ENCODE measurements at places on chromosomes 4 and X. TPM values are rescaled to one million over a fixed set of nuclear protein-coding genes. Genes with fewer than 3 reads are reported as not detected.

DNA sequence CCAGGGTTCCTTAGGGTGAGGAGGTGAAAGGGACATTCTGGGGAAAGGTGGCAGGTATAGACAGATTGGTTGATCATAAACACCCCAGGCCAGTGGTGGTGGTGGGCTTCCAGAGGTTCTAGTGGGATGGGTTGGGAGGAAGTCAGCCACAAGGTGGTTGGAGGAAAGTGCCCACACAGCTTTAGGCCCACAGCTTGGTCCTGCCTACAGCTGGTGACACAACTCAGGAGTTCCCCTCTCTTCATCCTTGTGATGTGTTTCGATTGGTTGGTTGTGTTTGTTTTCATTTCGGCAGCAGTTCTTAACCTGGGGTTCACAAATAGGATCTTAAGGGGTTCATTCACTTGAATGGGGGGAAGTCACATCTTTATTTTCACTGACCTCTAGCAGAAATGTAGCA lies 157.0 kb downstream of the TMEM164 start:
- no peak for DNase-seq

- no peak for DNase-seq
Observed at GRCh38 chrX:134642386-134642785, 15.9 kb downstream of the PLAC1 start.

GRCh38 chr4:68463796-68464195 lies 16.5 kb downstream of the TMPRSS11E start:
- DNase-seq, result no peak

DNA sequence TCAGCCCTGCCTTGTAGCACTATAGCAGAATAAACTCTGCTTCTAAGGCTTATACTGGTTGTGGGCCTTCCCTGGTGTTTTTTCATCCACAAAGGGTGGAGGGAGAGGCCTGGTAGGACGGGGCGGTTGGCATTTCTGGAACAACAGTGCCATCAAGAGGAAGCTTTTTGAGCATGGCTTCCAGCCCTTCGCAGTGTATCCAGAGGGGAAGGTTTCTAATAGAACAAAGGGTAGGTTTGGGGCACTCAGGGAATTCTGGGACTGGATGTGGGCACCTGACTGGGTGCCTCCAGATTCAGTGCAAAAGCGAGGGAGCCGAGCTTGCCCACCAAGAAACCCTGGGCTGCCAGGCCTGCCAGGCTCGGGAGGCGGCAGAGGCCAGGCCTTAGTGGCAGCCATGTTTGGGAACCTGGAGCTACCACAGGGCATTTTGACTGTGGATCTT lies 229.6 kb upstream of the AGTR2 start:
- DNase-seq, result peak; percentile 93

TCEAL5 gene
- total RNA-seq, result 2.9 TPM

GABRQ gene
- total RNA-seq, result 1.2 TPM
